Caco-2 (cell line): ENCODE measurements at places on chromosomes 7 and 10.

DNA sequence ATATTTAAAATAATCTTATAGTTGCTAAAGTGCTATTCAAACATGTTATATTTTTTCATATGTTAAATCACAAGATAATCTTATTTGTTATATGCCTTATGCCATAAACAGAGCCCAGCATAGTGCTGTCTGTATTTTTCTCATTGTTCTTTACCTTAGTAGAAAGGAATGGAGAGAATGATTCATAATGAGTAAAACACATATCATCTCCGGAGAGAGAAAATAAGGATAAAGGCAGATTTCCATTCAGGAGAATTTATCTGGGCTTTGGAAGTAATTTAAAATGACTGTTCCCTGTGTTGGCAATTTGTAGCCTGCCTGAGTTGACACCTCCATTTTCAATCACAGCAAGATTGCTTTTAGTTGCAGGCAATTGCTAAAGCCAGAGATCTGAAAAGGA lies 30.2 kb downstream of the CHN2 start:
- DNase-seq: no peak

- no peak for DNase-seq
These were observed 277.4 kb downstream of the PARD3 start for GRCh38 chr10:34537629-34538231.

DNA sequence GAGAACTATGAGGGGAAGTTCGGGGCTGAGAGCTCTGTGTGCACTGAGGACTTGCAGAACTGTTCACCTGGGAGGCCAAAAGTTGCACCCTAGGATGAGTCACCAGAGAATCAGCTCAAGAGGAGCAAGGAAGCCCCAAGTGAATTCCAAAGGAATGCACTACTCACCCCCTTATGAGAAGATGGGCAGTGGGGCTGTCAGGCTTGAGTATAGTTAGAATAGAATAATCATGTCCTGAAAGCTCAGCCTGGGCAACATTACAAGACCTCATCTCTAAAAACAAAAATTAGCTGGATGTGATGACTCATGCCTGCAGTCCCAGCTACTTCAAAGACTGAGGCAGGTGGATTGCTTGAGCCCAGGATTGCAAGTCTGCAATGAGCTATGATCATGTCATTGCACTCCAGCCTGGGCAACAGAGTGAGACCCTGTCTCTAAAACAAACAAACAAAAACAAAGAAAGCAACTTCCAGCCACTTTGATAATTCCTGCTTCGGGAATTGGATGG lies 30.0 kb downstream of the MAP3K8 start:
- DNase-seq: no peak

DNA sequence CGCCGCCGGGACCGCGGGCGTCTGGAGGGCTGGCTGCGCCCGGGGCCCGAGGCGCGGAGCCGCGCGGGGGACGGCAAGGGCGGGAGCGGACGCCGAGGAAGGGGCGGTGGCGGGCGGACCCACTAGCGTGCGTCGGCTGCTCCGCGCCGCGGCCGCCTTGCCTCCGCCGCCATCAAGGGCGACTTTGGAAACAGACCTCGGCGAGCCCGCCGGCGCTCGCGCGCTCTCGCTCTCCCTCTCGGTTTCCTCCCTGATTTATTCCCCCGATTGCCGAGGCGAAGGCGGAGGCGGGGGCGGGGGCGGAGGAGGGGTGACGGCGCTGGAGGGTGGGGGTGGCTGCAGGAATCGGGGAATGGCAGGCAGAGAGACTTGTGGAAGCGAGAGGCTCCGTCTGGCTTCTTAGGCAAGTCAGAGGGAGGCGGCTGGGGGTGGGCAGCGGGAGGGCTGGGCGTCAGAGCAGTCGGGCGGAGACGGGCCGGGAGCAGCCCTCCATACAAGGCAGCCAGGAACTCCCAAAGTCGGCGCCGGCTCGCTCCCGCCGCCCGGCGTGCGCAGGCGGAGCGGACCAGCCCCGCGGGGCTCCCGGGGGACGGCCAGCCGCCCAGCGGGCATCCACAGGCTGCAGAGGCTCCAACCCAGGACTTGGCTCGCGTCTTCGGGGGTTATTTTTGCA lies at the start of gene CACNA2D1:
Gene CACNA2D1 (minus strand): TSS at position 231 of the 673 bp plus-strand sequence.
- peak; percentile 48 for DNase-seq

- no peak for DNase-seq
These were observed 25.9 kb upstream of the PTPRN2 start for GRCh38 chr7:158613481-158613880.

DNA sequence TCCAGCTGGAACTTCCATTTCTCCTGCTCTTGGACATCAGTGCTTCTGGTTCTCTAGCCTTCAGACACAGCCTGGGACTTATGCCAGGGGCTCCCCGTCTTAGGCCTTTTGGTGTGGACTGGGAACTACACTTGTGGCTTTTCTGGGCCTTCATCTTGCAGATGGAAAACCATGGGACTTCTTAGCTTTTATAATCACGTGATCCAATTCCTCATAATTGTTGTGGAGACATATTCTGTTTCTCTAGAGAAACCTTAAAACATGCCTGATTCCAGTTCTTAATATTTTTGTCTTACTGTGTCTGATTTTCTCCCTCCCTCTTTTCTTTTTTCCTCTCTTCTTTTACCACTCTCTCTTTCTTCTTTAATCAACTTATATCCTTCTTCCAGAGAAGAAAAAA lies 224.2 kb upstream of the FOXP2 start:
- DNase-seq: no peak

- peak; percentile 86 for DNase-seq
These were observed 4.1 kb downstream of the MBLAC1 start for GRCh38 chr7:100130608-100131453.

DNA sequence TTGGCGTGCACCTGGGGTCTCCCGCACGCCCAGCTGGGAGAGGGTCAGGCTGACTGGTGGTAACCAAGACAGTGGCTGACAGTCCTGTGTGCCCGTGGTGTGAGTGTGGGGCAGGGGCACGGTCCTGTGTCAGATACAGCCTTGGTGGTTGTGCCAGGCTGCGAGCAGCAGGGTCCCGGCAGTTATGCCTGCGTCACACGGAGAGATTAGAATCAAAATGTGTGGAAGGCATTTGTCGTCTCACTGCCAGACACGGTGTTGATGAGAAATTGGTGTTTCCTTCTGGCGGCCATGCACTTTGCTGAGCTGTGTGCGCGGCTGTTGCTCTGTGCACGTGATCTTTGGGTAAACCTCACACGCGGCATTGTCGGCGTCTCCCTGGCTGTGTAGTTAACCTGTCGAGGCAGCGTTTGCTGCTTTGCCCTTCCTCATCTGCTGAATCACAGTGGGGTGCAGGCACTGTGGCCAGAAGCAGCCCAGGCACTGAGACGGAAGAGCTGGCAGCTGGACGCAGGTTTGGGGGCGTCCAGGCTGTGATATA lies 87.7 kb downstream of the NKX6-2 start:
- no peak for DNase-seq

DNA sequence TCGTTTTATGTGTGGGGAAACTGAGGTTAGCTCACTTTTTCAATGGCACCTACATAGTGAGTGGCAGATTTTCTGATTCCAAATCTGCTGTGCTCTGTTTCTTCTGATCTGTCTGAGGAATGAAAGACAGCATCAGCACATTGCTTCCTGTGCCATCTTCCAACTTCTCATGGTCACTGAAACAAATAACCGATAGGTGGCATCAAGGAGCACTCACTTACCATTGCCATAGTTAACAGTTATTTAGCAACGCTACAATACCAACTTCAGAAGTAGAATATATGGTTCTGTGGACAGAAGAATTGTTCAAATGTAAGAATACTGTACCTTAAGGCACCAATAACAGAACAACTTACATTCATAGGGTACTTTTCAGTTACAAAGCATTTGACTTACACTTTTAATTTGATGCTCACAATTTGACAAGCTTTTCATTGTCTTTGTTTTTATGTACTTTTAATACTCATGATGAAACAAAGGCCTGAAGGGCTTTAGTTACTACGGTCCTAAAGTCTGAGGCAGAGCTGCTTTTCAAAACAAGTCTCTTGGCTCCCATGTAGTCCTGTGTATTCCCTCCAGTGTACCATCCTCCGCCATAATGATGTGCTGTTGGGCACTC lies 228.9 kb upstream of the TCF7L2 start:
- DNase-seq: no peak

- DNase-seq: no peak
These were observed 1171.6 kb downstream of the SORCS1 start for GRCh38 chr10:105992928-105993327.

DNA sequence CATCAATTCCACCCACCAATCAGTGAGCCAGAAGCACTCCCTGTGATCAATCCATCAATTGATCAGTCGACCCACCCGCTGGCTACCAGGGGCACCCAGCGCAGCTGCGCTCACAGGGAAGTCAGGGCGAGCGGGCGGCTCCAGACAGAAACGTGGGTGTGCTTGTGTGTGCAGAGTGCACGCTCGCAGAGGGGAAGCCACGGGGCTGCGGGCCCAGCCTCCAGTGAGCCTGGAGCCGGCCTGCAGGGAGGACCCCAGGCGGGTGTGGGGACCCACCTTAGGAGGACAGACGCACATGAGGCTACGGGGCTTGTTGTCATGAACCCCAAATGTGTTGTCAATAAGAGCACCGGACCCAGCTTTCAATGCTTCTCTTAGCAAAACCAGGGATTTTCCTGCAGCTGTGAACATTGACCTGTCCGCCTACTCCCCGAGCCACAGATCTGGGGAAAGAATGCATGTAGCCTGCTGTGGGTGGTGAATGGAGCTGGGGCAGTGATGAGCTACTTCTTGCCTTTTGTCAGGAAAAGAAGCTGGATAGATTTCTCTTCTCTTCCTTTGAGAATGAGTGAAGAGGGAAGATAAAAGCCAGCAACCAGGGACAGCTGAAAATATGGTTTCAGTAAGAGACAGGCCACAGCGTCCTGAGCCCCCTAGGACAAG lies 497.8 kb downstream of the DNAJB6 start:
- DNase-seq: no peak

GRCh38 chr10:110512461-110513187 lies 14.9 kb downstream of the DUSP5 start:
- DNase-seq: peak; percentile 22

DNA sequence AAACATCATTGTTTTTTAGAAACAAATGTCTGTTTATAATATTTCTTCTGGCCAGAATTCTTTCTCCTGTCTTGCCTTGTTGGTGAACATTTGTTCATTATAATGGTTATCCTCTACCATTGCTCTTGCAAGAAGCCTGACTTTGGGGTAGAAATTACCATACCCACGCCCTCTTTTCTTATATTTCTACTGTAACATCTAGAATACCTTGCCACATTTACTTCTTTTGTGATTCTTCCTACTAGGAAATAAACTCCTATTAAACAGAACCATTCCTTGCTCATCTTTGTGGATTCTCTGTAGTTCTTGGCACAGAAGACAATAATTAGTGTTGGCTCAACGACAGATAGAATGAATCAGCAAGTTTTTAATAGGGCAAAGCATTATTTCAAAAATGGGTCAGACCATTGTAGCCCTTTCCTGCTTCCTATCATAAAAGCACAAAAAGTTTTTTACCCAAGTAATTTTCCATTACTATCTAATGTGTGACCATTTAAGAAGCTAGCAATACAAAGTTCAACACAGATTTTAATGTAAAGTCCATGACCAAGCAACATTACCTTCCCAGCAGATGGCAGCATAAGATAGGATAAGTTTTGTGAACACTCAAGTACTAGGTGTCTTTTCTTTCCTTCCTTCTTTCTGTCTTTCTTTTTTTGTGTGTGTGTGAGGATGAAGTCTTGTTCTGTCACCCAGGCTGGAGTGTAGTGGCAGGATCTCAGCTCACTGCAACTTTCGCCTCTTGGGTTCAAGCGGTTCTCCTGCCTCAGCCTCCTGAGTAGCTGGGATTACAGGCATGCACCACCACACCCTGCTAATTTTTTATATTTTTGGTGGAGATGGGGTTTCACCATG lies 270.4 kb downstream of the HGF start:
- DNase-seq: no peak

- no peak for DNase-seq
These were observed 49.4 kb downstream of the CAV1 start for GRCh38 chr7:116574025-116574822.

GRCh38 chr10:33223326-33224000 lies 111.0 kb downstream of the NRP1 start:
- DNase-seq: no peak

DNA sequence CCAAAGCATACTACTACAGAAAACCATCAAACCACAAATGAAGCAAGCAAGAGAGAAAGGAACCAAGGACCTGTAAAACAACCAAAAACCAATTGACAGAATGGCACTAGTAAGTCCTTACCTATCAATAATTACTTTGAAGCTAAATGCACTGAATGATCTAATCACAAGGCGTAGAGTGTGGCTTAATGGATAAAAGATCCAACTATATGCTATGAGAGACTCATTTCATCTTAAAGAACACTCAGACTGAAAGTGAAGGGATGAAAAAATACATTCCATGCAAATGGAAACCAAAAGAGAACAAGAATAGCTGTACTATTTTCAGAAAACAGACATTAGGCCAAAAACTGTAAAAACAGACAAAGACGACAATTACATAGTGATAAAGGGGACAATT lies 70.7 kb downstream of the CRPPA start:
- no peak for DNase-seq

GRCh38 chr7:1422512-1423263 lies 36.6 kb downstream of the MICALL2 start:
- no peak for DNase-seq

GRCh38 chr7:41786944-41787343 lies 84.1 kb upstream of the INHBA start:
- DNase-seq: no peak
